Progenitor cell of endocrine pancreas (in vitro differentiated cells): ENCODE measurements at places on chromosomes 6 and 20.

- no peak overlapping the region for H3K4me3 ChIP-seq
- peaks cover 1% of the 10 kb centered on the region for H3K4me1 ChIP-seq
- DNase-seq = no peak
- H3K27me3 ChIP-seq = no peaks in the 10 kb centered on the region
- no peak overlapping the region for H3K27ac ChIP-seq
- peaks cover 17% of the 10 kb centered on the region for H3K36me3 ChIP-seq
Observed at GRCh38 chr6:604579-604978, 52.3 kb downstream of the HUS1B start.

GRCh38 chr6:49269190-49269589 lies 193.9 kb downstream of the MMUT start:
- DNase-seq = no peak
- no peaks in the 10 kb centered on the region for H3K36me3 ChIP-seq
- no peaks in the 10 kb centered on the region for H3K27me3 ChIP-seq
- H3K4me1 ChIP-seq = no peaks in the 10 kb centered on the region

DNA sequence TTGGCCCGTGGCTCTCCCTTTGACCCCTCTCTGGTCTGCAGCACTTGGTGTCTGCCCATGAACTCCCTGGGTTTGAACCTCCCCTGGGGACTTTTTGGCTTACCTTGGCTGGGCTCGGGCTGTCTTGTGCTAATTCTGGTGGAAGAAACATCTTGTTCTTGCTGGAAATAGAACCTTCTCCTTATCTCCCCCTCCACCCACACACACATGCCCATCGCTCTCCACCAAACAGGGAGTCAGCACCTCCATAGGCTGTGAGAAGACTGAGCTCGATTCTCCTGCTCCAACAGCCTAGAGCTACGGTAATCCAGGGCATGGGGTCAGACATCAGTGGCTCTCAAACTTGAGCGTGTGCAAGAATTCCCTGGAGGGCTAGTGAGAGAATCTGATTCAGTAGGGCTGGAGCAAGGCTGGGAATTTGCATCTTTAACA lies 114.4 kb upstream of the SLC22A23 start:
- H3K4me3 ChIP-seq = no peak overlapping the region
- H3K27ac ChIP-seq = no peak overlapping the region
- no peak for DNase-seq
- H3K4me1 ChIP-seq = peaks cover 7% of the 10 kb centered on the region
- peaks cover 13% of the 10 kb centered on the region for H3K27me3 ChIP-seq

- no peaks in the 10 kb centered on the region for H3K27me3 ChIP-seq
- no peaks in the 10 kb centered on the region for H3K4me1 ChIP-seq
- H3K36me3 ChIP-seq = peaks cover 4% of the 10 kb centered on the region
- no peak overlapping the region for H3K4me3 ChIP-seq
- no peak overlapping the region for H3K27ac ChIP-seq
Observed at GRCh38 chr20:1434571-1435336, 31.9 kb downstream of the NSFL1C start.

GRCh38 chr6:866316-866715 lies 173.4 kb upstream of the EXOC2 start:
- H3K4me1 ChIP-seq = peaks cover 3% of the 10 kb centered on the region
- no peak for DNase-seq
- no peaks in the 10 kb centered on the region for H3K36me3 ChIP-seq
- no peak overlapping the region for H3K4me3 ChIP-seq

GRCh38 chr20:2814587-2815051 lies at the start of gene C20orf141:
C20orf141 (plus strand) TSS chr20:2814987; CDS start chr20:2815185, 198 bp downstream.
- H3K36me3 ChIP-seq = no peaks in the 10 kb centered on the region
- DNase-seq = no peak
- no peak within 1 kb of the TSS for H3K27ac ChIP-seq
- peaks cover 36% of the 10 kb centered on the region for H3K27me3 ChIP-seq
- no peak within 1 kb of the TSS for H3K4me3 ChIP-seq

GRCh38 chr20:8045946-8046345 lies 26.4 kb upstream of the TMX4 start:
- no peak overlapping the region for H3K27ac ChIP-seq
- H3K27me3 ChIP-seq = peaks cover 6% of the 10 kb centered on the region
- no peaks in the 10 kb centered on the region for H3K4me1 ChIP-seq
- H3K4me3 ChIP-seq = no peak overlapping the region
- no peak for DNase-seq

DNA sequence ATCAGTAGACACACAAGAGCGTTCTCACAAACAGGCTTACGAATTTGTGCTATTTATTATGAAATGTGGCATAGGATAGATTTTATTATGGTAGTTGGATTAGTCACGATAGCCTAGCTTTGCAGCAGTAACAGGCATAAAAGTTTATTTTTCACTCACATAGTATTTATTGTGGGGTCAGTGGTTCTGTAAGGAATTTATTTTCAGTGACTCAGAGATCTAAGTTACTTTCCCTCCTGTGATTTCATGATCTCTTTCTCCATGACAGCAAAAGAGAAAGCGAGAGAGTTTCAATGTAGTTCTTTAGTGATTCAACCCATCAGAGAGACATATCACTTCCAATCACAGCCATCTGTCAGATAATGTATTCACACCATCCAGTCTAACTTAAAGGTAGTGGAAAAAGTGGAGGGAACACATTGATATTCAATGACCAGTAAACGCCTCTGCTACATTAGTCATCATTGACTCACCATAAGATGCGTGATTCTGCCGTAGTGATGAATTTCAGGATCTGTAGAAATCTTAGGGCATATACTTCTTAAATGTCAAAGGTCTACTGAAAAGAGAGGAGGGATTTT lies 605.5 kb downstream of the HDGFL1 start:
- no peak overlapping the region for H3K4me3 ChIP-seq
- peaks cover 1% of the 10 kb centered on the region for H3K36me3 ChIP-seq
- no peaks in the 10 kb centered on the region for H3K27me3 ChIP-seq
- H3K4me1 ChIP-seq = peaks cover 8% of the 10 kb centered on the region

DNA sequence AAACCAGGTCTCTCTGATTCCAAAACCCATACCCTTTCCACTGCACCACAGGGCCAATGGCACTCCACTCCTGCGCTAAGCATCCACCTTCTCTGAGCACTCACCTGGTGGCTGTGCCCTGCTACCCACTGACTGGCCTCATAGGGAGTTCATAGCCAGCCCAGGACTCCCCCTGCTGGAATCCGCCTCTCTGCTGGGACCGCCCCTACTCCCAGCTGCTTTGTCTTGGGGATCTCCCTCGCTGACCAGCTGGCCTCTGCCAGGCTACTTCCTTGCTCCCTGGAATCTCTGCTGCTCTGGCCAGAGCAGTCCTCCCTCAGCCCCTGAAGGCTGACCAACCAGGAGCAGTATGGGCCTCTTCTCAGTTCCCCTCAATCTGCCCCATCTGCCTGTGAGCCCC lies 129.7 kb downstream of the FAXC start:
- H3K4me3 ChIP-seq = no peak overlapping the region
- H3K36me3 ChIP-seq = no peaks in the 10 kb centered on the region
- H3K27ac ChIP-seq = no peak overlapping the region
- H3K4me1 ChIP-seq = no peaks in the 10 kb centered on the region

GRCh38 chr6:21348146-21348503 lies 245.4 kb upstream of the SOX4 start:
- H3K27ac ChIP-seq = no peak overlapping the region
- H3K27me3 ChIP-seq = no peaks in the 10 kb centered on the region
- peaks cover 24% of the 10 kb centered on the region for H3K4me1 ChIP-seq
- H3K4me3 ChIP-seq = no peak overlapping the region

- no peak overlapping the region for H3K27ac ChIP-seq
- H3K27me3 ChIP-seq = no peaks in the 10 kb centered on the region
- peaks cover 26% of the 10 kb centered on the region for H3K4me1 ChIP-seq
- no peak overlapping the region for H3K4me3 ChIP-seq
Observed at GRCh38 chr6:142863981-142864380, 81.0 kb downstream of the HIVEP2 start.

- no peaks in the 10 kb centered on the region for H3K27me3 ChIP-seq
- peaks cover 2% of the 10 kb centered on the region for H3K4me1 ChIP-seq
- no peak overlapping the region for H3K27ac ChIP-seq
Observed at GRCh38 chr20:52054123-52054522, 137.5 kb downstream of the ZFP64 start.

DNA sequence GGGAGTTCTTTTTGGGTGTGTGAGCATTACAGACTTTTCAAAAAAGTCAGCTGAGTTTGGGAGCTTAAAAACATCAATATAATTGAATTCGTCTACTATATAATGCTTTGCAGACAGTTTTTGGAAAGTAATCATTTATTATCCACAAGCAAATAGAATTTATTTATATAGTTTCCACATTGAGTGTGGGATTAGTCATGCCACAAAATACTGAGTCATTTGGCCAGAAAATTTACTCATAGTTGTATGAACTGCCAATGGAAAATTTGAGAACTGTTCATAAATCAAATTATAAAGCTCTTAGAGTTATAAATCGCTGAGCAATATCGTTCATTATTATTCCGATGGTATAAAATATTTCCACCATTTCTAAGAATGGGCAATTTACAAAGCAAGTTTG lies 5.0 kb downstream of the BEND6 start:
- H3K4me3 ChIP-seq = no peak overlapping the region
- peaks cover 3% of the 10 kb centered on the region for H3K4me1 ChIP-seq
- no peak overlapping the region for H3K27ac ChIP-seq

DNA sequence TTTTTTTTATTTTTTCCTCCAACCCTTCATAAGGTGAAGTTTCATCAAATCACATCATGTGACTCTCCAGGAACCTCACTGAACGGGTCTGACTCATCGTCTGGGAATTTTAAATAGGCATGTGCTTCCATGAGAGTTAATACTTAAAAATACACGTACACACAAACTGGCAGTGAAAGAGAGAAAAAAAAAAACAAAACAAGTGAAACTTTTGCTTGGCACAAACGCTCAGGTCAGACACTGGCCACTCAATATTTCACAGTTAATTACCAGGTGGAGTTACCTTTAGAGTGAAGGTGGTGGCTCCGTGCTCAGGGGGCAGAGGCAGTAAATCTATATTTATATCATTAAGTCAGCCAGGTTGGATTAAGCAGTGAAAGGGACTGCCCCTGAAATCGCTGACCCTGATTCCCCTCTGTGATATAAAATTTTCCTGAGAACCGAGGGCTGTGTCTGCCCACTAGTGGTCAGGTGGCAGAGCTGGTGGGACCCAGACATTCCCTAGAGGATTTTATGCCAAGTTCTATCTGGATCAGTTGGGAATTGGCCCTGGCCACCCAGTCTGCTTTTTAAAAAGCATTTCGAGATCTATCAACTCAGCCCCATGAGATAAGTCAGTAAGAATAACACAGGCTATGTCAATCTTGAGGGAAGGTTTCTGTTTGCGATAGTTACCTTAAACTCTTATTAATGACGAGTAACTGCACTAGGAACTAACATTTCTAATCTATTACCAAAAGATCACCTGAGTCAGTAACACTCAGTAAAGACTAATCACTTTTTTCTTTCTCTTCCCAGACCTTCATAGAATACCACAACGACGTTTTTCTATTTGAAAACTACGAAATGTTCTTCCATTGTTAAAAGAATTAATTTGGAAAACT lies 259.1 kb downstream of the HDGFL1 start:
- peak; percentile 22 for DNase-seq
- H3K36me3 ChIP-seq = no peaks in the 10 kb centered on the region
- peaks cover 24% of the 10 kb centered on the region for H3K4me1 ChIP-seq
- H3K27ac ChIP-seq = peak overlapping the region; percentile 93

GRCh38 chr20:36399147-36399968 lies 93.2 kb downstream of the DLGAP4 start:
- H3K27ac ChIP-seq = no peak overlapping the region
- no peaks in the 10 kb centered on the region for H3K4me1 ChIP-seq
- peaks cover 28% of the 10 kb centered on the region for H3K27me3 ChIP-seq
- H3K36me3 ChIP-seq = no peaks in the 10 kb centered on the region
- peak; percentile 39 for DNase-seq

GRCh38 chr20:51696304-51697071 lies 71.7 kb downstream of the ATP9A start:
- DNase-seq = no peak
- peak overlapping the region; percentile 93 for H3K27ac ChIP-seq
- peak overlapping the region; percentile 34 for H3K4me3 ChIP-seq
- H3K27me3 ChIP-seq = no peaks in the 10 kb centered on the region

DNA sequence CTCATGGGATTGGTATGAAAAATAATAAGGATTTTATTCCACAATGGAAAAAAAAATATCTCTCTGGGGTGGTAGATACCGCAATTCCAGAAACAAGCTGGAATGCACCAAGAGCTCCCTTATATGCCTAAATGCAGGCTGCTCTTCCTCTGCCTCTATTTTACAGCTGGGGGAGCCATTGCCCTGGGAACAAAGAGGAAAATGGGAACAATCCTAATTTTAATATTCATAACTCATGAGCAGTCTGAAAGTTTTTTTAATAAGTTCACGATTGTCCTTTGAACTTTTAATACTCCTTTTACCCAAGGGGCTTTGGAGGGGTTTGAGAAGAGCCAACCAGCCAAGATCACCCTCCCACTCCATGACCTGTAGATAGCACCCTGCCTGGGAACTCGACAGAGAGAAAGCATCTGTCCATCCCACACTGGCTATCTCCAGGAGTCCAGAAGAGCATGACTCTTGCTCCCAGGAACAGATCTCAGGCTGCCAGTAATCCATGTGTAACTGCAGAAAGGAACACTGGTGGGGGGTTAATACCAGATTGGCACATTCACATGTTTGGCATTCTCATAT lies 74.7 kb downstream of the CD83 start:
- no peak for DNase-seq
- peaks cover 9% of the 10 kb centered on the region for H3K4me1 ChIP-seq
- H3K27ac ChIP-seq = no peak overlapping the region
- no peaks in the 10 kb centered on the region for H3K36me3 ChIP-seq
- peaks cover 95% of the 10 kb centered on the region for H3K27me3 ChIP-seq

DNA sequence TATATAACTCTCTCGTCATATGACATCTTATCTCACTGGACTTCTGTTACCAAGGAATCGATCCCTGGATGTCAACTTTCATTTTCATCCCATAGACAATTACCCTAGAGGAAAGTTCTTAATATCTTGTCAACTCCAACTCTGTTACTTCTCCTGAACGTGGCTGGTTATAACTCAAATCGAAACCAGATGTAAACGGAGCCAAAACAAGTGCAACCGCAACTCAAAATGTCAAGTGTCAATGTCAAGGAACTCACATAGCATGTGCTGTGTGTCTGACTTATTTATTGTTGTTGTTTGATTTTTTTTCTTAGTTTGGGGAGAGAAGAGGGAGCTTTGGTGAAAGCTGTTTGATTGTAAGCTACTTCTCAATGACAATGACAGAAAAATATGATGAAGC lies 108.6 kb downstream of the VIP start:
- H3K27me3 ChIP-seq = peaks cover 3% of the 10 kb centered on the region
- no peak overlapping the region for H3K4me3 ChIP-seq
- H3K27ac ChIP-seq = no peak overlapping the region
- no peaks in the 10 kb centered on the region for H3K4me1 ChIP-seq

- no peaks in the 10 kb centered on the region for H3K36me3 ChIP-seq
- no peak overlapping the region for H3K4me3 ChIP-seq
- no peaks in the 10 kb centered on the region for H3K27me3 ChIP-seq
- peaks cover 11% of the 10 kb centered on the region for H3K4me1 ChIP-seq
Observed at GRCh38 chr20:40196846-40197436, 492.1 kb downstream of the MAFB start.
